ENCODE measurements at places on chromosomes 2 and 18.

DNA sequence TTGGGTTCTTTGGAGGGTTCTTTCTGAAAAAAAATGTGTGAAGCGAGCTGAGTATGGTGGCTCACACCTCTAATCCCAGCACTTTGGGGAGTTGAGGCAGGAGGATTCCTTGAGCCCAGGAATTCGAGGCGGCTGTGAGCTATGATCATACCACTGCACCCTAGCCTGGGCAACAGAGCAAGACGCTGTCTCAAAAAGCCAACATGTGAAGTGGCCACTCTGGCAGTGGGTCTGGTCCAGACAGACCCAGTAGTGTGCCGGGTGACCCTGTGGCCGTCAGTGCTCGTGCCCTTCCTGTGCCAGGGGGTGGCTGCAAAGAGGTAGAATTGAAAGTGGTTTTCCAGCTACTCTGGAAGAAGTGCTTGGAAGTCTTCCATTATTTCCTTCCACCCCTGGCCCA is 11.6 kb downstream of the KLF11 start:
- no peak for DNase-seq

DNA sequence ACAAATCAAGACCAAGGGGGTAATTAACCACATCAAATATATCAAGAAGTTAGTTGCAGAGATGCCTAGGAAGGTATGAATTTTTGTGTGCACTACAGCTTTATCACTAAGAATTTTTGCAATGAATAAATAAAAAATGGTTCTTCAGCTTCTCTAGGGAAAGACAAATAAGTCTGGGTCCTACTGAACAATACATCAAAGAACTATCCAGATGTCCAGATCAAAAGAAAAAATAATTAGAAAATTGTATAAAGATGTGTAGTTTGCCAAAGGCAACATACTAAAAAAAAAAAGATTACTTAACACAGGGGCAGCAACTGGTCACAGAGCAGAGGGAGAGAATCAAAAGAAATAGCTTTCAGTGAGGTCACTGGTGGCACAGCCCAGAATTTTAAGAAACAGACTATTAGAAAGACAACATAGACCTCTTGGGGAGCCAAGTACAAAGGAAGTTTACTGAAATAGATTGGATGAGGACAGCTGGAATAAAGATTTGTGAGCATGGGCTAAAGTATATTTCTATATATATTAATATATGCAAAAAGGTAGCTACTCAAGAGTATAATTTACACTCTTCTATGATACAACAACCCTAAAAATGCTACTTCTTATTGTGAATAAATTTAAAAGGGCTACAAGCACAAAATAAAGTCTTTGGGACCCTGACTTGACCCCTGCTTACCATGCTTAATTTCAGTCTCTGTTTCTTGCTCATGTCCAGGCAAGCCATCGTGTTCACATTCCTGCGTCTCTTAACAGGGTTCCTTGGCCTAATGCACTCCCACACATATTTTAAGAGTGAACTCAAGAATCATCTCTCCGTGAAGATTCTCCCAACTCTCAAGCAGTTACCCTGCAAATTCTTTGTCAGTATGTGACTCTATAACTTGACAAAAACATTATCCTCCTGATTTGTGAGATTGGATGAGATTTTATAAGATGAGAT is 99.0 kb upstream of the GRB14 start:
- DNase-seq, result no peak

GRCh38 chr2:80489717-80490116 is 185.2 kb upstream of the LRRTM1 start:
- peak; percentile 55 for DNase-seq

DNA sequence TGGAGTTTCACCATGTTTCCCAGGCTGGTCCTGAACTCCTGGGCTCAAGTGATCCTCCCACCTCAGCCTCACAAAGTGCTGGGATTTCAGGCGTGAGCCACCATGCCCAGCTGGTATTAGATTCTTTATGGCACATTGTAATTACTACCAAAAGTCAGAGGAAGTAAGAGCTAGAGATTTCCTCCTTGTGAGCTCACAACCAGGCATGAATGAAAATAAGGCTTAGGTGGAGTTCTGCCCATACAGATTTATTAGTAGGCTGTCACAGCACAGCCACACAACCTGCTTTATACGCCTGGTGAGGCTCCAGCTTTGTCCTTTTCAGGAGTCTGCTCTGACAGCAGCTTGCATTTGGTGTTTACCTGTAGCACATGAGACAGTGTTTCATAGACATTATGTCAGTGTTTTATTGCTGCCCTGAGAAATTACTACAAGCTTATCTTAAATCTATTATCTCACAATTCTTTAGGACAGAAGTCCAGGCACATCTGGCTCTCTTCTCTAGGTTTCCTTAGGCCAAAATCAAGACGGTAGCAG is 156.6 kb downstream of the TANC1 start:
- peak; percentile 22 for DNase-seq

DNA sequence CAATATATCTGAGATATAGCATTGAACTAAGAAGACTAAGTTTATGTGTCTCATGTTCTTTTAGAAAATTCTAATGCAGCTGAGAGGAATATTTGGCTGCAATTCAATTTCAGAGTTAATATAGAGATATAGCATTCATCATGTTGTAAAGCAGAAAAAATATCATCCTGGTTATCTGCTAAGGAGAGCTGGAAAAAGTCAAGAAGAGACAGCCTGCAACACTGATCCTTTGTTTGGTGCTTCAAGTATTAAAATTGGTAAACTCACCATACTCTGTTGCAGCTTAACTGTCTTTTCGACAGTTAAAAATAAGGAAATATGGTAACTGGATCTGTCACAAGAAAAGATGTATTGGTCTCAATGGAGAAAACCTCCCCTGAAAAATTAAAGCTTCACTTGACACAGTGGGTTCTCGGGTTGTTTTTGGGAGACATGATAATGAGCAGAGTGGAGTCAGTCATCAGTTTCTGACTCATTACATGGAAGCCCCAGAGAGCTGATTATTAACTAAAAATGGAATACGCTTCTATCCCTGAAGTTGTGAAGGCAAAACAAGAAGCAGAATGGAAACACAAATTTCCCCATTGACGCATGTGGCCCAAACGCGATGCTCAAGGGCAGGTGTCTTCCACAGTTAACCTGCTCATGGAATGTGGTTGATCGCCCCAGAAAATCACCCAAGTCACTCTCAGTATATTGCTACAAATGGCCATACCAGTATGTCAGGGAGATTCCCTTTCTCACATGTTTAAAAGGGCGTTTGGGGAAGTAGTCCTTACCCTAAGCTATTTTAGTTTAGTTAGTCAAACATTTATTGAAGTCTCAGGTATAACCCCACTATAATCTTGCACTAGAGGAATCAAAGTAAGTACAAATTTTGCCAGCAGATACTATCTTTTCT is 8.2 kb downstream of the BCL2 start:
- DNase-seq, result no peak

DNA sequence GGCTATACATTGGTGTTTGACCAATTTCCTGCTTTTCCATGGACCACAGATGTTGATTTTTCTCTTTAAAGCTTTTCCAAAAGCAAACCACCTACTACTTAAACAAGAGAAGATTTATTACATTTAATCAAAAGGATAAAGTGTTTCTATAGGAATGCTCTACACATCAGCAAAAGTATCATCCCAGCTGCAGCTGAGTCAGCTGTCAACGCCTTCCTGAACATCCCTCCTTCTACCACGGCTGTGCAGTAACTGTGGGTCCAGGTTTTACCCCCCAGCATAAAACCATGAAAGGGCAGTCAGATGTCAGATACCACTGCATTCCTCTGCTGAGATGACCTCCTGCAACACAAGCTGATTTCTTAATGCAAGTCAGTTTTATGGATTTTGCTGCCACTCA is 524.5 kb upstream of the MEX3C start:
- DNase-seq, result no peak

- DNase-seq, result no peak
These were observed 1.1 kb downstream of the CASP8 start for GRCh38 chr2:201261471-201261870.
